Stimulated activated CD8-positive, alpha-beta memory T cell treated with anti-CD3 and anti-CD28 coated beads, Interleukin-15, amount 100 ng/mL, for 4 hours (primary cell): ENCODE measurements at places on chromosomes 11 and 22.
A peak's percentile ranks its signal among the peaks of the same experiment; 100 is the strongest.

- DNase-seq: no peak
These were observed 419 bp downstream of the ANKRD49 start for GRCh38 chr11:94494126-94494680.

- peak; percentile 38 for DNase-seq
These were observed 119.9 kb upstream of the TMEM45B start for GRCh38 chr11:129695571-129696308.

DNA sequence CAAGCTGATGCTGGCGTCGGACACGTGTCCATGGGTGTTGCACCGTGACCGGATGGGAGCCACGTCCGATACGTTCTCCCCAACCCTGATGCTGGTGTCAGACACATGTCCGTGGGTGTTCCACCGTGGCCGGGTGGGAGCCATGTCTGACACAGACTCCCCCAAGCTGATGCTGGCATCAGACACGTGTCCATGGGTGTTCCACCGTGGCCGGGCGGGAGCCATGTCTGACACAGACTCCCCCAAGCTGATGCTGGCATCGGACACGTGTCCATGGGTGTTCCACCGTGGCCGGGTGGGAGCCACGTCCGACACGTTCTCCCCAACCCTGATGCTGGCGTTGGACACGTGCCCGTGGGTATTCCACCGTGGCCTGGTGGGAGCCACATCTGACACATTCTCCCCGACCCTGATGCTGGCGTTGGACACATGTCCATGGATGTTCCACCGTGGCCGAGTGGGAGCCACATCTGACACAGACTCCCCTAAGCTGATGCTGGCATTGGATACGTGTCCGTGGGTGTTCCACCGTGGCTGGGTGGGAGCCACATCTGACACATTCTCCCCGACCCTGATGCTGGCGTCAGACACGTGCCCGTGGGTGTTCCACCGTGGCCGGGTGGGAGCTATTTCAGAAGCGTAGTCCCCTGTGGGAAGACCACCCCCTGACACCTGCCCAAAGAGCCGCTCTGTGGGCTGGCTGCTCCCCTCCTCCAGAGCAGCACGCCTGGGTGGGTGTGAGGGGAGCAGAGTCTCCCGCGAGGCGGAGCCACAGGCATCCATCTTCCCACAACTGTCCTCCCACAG lies 20.0 kb downstream of the SELENOO start:
- DNase-seq: no peak

GRCh38 chr11:10622108-10622507 lies 53.6 kb upstream of the LYVE1 start:
- DNase-seq: no peak

DNA sequence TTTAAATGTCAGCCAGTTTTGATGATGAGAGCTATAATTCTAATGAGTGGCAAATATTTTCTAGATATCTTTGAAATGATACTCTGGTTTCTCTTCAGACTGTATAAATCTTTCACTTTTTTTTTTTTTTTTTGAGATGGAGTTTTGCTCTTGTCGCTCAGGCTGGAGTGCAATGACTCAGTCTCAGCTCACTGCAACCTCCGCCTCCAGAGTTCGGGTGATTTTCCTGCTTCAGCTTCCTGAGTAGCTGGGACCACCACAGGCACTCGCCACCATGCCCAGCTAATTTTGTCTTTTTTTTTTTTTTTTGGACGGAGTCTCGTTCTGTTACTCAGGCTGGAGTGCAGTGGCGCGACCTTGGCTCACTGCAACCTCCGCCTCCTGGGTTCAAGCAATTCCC lies 113.6 kb downstream of the TEAD1 start:
- no peak for DNase-seq

- DNase-seq: no peak
These were observed 3.2 kb upstream of the PTDSS2 start for GRCh38 chr11:446891-447290.

DNA sequence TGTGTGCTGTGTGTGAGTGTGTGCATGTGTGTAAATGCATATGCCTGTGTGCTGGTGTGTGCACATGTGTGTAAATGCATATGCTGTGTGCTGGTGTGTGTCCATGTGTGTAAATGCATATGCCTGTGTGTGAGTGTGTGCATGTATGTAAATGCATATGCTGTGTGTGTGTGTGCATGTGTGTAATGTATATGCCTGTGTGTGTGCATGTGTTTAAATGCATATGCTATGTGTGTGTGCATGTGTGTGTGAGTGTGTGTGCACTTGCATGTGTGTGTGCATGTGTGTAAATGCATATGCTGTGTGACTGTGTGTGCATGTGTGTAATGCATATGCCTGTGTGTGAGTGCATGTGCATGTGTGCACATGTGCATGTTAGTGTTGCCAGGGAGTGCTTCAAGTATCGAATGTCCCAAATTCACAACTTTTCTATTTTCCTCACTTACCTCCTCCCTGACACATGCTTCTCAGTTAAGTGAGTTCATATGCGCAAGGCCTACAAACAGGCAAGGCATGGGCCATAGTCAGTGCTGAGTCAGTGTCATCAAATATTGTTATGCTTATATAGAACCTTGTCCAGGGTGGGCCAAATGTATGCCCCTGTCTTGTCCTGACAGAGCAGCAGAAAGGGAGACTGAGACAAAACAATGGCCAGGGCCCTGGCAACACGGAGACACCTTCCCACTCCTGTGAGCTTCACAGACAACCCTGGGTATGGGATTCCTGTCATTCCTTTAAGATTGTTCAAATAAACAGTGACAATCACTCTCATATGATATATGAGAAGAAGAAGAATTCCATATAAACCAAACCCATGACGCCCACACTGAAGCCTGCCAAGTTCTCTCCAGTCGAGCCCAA lies 38.6 kb downstream of the GGTLC2 start:
- no peak for DNase-seq

- DNase-seq: no peak
These were observed 36.6 kb downstream of the DCUN1D5 start for GRCh38 chr11:103055221-103055890.

GRCh38 chr22:17194213-17194612 lies 25.0 kb downstream of the ADA2 start:
- DNase-seq: no peak

DNA sequence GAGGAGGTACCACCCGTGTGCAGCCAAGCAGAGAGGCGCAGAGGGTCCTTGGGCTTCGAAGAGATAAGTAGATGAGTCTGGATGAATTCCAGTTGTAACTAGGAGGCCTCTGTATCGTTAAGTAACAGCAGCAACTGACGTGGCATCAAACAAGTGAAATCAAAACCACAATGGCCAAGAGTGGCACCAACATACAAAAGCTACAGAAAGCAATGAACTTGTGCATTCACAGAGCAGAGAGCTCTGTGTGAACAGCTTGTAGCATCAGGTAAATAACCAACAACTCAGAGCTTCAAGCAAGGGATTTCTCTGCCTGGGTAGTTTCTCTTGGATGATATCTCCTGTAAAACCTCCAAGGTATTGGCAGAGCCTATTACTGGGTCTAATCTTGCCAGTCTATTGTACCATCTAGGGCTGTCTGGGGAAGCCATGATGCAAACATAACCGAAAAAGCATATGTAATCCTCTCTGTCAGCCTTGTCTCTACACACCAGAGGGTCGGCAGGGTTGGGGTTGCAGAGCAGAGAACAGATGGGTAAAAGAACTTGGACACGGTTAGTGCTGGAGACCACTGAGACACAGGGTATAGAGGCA lies 83.1 kb upstream of the USP47 start:
- DNase-seq: no peak

GRCh38 chr11:120197251-120197891 lies 13.5 kb upstream of the OAF start:
- DNase-seq: no peak

- DNase-seq: no peak
These were observed 47.3 kb upstream of the CCDC34 start for GRCh38 chr11:27410272-27410671.

DNA sequence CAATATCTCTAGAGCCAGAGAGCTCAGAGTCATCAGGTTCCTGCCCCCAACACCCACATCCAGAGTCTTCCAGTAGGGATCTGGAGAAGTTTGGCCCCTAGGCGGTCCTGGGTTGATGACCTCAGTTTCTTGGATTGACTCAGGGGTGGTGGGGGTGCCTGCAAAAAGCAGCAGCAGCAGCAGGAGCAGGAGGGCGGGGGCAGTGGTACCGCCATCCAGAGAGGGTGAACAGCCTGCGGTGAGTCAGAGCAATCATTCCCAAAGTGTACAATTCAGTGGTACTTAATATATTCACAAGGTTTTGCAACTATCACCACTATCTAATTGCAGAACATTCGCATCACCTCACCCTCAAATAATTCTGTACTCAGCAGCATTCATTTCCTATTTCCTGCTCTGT lies 9.9 kb upstream of the SEC14L3 start:
- DNase-seq: no peak

DNA sequence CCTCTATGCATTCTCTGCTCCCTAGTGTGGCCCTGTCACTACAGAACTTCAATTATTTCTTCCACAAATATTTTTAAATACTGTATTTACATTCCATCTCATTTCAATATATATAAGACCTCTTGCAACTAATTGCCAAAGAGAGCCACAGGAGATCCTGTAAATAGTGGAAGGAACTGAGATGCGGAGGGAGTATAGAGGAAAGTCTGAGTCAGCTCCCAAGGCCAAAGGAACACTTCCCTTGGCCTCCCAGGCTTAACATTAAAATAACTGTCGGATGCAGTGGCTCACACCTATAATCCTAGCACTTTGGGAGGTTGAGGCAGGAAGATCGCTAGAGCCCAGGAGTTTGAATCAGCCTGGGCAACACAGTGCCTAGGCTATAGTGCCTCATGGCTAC lies 31.2 kb downstream of the RBFOX2 start:
- DNase-seq: no peak

- no peak for DNase-seq
These were observed 1375.2 kb downstream of the TBC1D22A start for GRCh38 chr22:48137640-48138039.

DNA sequence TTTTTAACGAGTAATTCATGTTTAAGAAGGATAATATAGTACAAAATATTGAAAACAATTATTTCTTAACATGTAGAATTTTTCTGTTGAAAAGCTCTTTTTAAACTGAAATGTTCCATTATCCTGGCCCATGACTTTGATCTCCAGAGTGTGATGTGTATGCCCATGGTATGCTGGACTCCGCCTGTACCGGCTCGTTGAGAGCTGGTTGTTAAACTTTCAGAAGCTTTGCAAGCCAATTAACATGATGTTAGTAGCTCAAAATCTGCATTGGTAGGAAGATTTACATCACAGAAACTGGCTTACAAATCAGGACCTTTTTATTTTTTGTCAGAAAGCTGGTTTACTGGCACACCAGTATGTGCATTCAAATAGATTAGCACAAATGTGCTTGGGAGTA lies 15.0 kb downstream of the SIK2 start:
- DNase-seq: no peak

DNA sequence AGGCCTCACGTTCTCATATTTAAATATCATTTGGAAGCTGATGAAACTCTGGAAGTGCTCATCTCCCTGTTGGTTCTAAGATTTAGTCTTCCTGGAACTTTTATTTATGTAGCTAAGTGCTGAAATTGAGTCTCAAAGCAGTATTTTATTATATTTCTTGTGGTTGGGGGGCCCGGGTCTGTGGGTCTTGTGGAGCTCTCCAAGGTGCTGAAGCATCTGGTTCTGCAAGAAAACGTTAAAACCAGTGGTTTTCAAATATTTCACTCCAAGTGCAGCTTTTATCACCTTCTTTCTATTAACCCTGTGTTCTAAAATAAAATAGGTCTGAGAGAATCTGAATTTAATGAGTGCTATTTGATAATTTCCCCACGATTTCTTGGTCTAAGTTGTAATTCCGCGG lies 1404.8 kb downstream of the TBC1D22A start:
- no peak for DNase-seq

DNA sequence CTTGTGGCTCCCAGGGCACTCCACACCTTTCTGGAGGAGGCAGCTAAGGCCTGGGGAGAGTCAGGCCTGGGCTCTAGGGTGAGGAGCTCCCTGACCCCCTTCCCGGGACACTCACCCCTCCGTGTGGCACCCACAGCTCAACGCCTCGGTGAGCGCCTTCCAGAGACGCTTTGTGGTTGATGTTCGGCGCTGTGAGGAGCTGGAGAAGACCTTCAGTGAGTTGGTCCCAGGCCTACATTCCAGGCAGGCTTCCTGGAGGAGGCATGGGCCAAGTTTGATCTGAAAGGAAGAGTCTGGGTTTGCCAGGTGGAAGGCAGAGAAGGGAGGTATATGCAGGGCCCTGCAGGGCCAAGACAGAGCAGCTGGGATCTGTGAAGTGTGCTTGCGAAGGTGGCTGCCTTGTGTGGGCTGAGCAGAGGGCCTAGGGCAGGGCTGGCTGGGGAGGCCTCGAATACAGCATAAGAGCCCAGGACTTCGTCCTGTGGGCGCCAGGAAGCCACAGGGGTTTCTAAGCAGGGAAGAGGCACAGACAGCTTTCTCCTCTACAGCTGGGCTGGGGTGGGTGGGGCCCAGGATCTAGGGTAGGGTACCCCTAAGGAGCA lies 2.9 kb downstream of the TCIRG1 start:
- no peak for DNase-seq

DNA sequence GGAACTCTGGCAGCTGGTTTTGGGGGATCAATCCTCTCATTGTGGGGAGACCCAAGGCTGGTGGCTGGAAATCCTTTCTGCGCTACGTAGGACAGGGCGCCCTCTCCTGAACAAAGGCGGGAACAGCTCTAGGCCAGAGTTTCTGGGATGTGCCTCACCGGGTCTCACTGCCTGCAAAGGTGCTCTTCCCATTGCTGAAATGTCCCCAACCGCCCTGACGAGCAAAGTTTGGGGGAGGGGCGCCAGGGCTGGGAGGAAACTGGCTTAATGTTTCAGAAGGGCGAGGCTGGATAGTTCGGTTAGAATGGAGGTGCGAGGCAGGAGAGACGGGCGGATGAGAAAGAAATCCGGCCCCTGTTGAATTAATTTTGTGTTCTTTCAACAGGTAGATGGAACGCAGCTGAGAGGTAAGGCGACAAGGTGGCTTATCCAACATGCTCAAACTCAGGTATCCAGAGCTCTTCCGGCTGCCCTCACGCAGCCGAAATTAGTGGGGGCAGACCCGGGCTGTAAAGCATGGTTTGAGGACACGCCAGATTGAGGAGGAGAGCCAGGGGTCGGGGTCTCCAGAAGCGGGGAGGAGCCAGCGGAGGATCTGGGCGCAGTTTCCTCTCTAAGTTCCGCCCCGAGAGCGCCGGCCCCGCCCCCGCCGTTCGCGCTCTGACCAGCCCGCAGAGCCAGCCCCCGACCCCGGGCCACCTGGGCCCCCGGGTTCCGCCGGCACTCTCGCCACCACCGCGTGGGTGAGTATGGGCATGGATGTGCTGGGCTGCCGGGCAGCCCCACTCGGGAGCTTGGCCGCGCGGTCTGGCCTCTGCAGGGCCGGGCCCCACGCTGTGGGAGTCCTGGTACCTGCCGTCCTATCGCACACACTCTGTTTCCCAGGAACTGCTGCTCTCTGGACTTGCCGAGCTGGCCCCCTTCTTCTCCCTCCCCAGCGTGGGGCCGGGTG lies at the start of gene PGAP2:
Gene PGAP2, plus strand, starts transcription at position 652 of the 952 bp plus-strand sequence. CDS start 2,700 bp downstream, outside the sequence.
- DNase-seq: no peak
